Right renal pelvis (tissue), 4 donors: ENCODE measurements at places on chromosomes 12 and 14. TPM values are rescaled to one million over a fixed set of nuclear protein-coding genes. Genes with fewer than 3 reads are reported as not detected.

The GLIPR1L1 gene
- 0.27 TPM for polyA plus RNA-seq

The PTPRQ gene
- 24.0 TPM for polyA plus RNA-seq

DNA sequence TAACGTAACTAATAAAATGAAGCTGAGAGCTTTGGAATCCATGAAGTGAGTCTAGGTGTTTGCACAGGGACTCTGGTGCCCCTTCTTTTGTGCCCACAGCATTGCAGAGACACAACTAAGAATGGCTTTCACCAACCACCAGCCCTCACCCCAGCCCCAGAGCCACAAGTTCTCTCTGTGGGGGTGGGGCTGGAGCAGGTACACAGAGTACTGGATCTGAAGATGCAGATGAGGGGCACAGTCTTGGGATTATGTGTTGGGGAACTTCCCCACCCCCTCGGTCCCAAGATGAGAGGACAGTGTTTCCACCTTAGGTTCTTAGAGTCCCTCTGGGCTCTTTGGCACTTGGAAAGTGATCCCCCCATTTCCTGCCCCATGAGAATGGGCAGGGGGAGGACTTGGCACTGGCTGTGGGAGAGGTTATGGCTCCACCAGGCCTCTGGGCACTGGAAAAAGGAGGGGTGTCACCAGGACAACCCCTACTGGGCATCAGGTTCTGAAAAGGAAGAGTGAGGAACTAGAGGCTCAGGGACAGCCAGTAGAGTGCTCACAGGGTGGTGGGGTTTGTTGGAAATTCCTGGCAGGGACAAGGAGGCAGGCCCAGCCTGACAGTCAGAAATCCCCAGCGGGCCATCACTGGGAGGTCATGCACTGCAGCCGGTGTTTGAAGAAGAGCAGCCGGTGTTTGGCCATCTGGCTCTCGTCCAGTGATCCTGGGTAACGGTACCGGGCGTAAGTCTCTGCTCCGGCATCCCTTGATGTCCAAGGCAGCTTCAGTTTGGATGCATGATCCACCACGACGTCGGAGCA is 6.7 kb downstream of the B4GALNT1 start:
- no peak for DNase-seq

GRCh38 chr14:95407354-95407753 is 87.6 kb upstream of the CLMN start:
- no peak for DNase-seq

DNA sequence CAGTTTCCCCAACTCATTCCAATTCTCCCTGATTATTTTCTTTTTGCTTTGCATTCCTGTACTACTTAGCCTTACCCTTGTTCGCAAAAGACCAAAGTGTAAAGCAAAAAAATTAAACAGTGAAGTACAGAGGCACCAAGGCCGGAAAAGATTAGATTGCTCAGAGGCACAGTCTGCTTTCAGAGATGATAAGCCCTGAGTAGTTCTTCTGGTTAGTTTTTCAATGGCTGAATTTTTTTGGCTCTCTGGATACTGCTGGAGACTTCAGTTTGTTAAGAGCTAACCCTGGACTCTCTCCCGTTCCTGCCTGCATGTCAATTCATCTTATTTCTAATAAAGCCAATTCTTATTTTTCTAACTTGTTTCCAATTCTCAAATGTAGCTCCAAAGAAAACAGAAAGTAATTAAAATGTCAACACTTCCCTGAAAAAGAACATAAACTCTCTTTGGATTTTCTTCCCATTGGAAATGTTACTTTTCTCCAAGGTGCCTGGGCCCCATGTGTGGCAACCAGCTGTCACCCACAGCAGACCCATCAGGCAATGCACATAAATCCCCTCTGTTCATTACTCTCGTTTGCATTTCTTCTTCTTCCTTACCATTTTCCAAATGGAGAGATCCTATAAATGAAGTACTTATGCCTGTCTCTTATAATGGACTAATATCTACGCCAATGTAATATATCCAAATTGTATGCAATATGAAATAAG is 142.8 kb downstream of the BTG1 start:
- no peak for DNase-seq
